ENCODE measurements at places on chromosomes 3 and 15.

DNA sequence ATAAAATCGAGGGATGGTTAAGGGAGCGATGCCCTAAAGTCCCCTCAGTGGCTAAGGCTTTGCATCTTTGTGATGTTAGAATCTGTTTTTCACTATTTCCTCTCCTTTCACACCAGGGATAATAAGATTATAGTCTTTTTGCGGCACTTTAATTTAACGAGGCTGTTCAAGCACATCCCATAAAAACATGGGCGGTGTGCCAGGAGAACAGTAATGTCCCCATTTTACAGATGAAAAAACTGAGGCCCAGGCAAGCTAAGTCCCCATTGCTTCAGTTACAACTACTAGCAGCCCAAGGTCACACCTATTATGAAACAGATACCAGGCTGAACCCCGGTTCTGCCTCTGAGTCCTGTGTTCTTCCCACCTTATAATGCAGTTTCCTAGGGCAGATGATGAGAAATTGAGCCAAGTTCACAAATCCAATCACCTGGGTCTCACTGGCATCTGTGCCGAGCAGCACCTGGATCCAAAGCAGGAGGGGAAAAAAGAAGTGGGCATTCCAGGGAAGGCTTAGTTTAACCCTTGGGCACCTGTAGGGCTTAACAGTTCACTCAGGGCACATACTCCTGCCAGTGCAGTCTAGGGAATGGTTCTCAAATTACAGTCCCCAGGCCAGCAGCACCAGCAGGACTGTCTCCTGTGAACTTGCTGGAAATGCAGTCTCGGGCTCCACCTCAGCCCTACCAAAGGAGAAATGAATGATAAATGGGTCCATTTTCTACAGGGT lies 169.3 kb downstream of the RAB11A start:
- DNase-seq = no peak

DNA sequence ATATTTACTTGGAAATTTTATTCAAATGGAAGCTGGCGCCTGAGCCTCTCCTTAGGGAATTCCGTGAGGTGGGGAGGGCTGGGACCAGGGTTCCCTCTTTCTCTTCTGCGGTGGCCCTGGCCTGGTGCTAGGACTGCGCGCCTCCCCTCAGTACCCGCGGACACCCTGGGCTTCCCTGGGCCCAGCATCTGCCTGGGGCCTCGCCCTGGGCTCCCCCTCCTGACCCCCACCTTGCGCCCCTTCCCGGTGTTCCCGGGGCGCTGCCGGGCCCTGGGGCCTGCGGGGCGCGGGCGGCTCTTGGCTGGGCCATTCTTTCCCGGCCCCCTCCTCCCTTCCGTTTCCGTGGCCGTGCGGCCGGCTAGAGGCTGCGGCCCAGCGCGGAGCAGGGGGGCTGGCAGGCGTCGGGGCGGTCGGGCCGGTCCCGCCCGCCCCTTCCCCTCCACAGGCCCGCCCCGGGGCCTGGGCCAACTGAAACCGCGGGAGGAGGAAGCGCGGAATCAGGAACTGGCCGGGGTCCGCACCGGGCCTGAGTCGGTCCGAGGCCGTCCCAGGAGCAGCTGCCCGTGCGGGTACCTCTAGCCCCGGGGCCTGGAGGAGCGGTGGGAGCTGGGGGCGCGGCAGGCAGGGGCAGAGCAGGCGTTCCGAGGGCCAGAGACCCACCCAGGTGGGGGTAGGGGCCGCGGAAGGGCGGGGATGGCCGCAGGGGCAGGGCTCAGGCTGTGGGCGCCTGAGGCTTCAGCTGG lies at the start of gene FES:
TSS of gene FES (plus strand) at position 529 of the 743 bp plus-strand sequence. CDS start 542 bp downstream, outside the sequence.
- DNase-seq = no peak

DNA sequence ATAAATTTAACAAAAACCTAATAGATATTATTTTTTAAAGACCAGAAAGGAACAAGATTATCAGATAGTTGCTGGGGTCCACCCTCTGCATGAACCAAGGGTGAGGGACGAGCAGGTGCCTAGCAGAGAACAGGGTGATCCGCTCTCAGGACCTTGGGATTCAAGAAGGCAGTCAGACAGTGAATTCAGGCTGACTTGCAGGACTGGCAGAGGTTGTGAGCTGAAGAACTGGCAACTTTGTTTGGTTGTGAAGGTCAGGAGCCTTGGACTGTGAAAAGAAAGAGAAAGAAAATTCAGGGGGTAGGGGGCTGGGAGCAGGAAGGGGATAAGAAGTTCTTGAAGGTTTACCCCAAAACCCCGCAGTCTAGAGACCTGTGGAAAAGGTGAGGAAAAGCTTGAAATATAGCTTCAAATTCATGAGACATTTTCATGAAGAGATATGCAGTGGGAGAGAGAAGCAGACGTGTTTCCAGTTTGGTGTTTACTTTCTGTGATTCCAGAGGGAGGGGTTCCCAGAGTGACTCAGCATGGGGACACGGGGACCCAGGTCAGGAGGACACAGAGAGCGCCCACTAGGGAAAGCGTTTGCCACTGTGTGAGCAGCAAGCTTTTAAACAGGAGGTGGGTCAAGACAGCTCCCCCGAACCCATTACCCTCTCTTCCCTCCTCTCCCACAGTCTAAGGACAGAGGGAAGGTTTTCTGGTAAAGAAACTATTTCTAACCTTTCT lies 217.2 kb upstream of the UMPS start:
- no peak for DNase-seq

- no peak for DNase-seq
Observed at GRCh38 chr15:36208868-36209582, 370.4 kb upstream of the CDIN1 start.

DNA sequence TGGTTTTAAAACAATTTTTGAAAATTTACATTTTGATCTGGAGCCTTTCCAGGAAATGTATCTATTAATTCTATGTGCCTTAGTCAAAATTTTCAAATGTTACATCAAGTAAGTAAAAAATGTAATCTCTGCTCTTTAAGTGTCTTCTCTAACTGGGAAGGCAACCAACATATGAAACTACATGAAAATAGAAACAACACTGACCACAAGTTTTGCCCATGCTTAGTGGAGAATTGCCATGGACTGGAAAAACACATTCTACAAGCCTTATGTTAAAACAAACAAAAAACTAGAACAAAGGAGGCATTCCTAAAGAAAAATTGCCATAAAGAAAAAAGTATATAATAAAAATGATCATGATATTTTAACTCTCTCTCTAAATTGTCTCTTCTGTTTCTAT lies 75.9 kb upstream of the SPRED1 start:
- DNase-seq = no peak

DNA sequence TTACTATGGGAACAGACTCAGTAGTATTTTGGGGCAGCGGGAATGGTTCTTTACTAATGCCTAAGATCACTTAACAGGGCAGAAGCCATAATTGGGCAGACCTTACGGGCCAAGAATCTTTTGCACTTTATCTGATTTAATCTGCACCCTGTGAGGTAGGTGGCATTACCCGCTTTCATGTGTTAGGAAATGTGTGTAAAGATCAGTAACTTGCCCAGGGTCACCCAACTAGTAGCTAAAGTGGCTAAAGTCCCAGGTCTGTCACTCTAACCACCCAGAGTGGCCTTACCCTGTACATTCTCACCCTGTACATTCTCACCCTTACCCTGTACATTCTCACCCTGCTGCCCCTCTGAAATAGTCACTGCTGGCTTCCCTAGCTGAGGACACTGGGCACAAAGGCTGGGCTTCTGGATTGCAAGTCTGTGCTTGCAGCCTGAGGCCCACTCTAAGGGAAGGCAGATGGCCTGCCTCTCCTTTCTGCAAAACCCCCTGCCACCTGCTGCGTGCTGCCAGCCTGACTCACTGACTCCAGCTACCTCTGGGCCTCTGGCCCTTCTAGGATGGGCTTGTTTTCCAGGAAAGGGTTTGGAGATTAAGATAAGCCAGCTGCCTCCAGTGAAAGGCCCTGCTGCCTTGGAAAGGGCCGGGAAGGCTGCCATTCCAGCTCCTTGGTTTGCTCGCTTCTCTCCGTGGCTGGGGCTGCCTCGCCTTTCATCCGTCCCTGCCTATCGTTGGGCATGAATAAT lies 37.5 kb upstream of the MYZAP start:
- DNase-seq = peak; percentile 14

DNA sequence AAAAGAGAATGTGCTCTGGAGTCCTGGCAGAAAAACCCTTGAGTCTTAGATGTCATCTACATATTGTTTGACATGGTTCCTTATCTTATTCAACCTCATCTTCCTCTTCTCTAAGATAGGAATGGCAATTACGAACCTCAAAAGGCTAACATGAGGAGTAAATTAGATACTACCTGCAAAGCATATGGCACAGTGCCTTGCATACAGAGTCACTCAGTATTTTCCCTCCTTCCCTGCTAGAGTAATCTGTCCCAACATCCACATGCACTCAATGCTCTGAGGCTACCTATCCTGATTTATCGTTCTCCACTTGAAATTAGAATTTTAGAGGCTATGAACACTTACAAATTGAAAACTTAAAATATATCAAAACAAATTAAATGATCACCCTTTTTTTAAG lies 386.7 kb downstream of the RSL24D1 start:
- no peak for DNase-seq

GRCh38 chr3:127986803-127987202 lies 65.4 kb upstream of the SEC61A1 start:
- no peak for DNase-seq

DNA sequence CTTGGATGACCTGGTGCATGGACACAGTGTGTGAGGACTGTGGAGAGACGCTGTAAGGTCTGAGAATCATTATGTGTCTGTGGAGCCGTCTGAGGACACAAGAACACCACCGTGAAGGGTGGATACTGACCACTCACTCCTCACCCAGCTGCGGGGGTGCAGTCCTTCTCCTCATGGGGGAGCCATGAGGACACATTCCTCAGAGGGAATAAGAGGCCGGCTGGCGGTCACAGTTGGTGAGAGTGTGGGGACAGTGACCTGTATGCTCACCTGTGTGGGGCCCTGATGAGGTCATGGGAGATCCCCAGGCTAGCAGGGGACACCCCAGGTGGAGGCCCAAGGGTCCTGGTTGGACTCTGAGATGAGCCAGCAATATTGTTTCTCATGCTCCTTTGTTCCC lies 2.5 kb upstream of the TRPM1 start:
- no peak for DNase-seq

- DNase-seq = no peak
Observed at GRCh38 chr3:32154205-32154579, 47.8 kb downstream of the GPD1L start.

All from substantia nigra (tissue), 51 donors.